ENCODE measurements at places on chromosomes 16 and 17.

DNA sequence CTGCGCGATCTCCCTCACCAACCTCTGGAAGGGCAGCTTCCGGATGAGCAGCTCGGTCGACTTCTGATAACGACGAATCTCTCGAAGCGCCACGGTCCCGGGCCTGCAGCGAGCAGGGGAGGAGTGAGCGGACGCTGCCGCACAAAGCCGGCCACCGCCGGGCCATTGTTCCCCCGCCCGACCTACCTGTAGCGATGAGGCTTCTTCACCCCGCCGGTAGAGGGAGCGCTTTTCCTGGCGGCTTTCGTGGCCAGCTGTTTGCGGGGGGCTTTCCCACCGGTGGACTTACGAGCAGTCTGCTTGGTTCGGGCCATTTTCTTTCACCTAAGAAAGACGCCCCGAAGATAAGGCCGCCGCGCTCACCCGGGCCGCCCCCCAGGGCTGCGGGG, 5.8 kb upstream of the UNK start:
- DNase-seq, result peak; percentile 54

DNA sequence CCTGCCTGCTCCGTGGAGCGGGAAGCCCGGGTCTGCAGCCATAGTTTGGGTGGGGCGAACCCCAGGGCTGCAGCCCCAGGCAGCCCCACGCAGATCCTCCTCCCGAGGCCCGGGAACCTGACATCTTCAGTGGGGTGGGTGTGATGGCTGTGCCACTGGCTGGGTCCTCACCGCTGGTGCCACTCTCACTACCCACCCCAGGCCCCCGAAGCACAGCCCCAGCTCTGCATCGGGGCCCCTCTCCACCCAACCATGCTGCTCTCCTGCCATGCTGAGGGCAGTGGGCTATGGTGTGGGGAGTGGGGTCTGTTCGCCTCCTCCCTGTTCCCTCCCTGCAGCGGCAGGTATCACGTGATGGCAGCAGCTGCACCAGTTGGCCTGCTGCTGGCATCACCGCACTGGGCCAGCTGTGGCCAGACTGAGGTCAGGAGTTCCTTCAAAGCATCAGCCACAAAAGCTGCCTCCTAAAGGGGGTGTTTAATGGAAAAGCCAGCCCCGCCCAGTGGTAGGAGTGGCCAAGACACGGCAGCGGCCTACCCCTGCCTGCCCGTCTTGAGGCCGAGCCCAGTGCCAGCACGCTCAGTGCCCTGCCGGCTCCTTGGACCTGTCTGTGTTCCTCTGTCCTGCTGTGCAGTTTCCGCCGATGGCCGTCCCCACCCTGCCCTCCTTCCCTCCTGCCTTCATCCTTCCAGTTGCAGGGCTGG, 10.8 kb downstream of the KCTD5 start:
- DNase-seq, result no peak

GRCh38 chr16:67996666-67997065, 2.6 kb downstream of the DPEP2 start:
- no peak for DNase-seq

DNA sequence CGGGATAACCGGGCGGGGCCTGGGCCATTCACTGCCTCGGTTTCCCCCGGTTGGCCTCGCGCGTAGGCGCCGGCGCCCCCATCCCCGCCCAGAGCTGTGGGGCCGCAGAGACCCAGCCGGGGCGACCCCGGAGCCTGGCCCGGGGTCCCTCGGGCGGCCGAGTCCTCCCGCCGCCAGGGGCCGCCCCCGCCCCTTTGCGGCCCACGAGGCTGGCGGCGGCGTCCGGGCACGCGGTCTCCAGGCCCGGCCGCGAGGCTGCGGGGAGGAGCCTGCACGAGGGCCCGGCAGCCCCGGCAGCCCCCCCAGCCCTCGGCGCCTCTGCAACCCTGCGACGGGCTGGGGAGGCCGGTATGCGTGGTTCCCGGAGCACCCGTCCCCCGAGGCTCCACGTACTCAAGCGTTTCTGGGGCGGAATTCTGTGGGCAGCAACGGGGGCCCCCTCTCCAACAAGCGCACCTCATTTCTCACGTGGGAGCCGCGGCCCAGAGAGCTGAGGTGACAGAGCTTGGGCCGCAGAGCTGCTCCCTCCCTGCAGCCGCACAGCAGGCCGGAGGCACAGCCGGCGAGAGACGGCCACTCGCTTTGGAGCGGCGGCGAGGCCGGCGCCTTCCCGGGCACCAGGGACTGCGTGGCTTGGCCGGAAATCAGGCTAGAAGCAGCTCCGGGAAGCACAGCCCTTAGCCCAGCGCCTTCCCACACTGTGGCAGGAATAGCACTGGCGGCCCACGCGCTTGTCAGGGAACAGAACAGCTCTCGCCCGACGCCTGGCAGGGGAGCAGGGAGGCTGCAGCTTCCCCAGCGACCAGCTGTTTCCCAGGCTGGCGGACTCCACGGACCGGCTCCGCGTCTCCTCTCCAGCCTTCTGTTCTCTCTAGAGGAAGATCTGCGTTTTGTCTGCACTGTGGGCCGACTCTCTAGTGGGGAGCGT, 867 bp upstream of the LIMD2 start:
- DNase-seq, result no peak

- no peak for DNase-seq
Observed at GRCh38 chr16:88602091-88602490, 31.9 kb downstream of the ZC3H18 start.

DNA sequence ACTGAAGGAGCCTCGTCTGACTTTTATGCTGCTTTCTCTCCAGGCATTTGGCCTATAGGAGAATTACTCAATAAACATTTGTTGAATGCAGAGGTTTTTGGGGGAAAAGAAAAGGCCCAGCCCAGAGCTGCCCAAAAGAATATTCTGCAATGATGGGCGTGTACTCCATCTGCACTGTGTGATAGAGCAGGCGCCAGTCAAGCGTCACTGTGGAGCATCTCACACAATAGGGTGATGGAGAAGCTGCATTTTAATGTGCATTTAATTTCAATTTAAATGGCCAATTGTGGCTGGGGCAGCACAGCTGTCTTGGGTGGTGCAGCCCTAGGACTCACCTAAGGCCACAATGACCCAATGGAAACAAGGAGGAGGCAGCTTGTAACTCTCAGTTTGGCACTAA, 20.6 kb downstream of the GLYR1 start:
- DNase-seq, result no peak

- peak; percentile 20 for DNase-seq
Observed at GRCh38 chr16:84599521-84600202, 18.2 kb downstream of the COTL1 start.

- no peak for DNase-seq
Observed at GRCh38 chr16:4860727-4861342, 13.6 kb downstream of the UBN1 start.

- DNase-seq, result no peak
Observed at GRCh38 chr16:17510567-17510966, 39.8 kb upstream of the XYLT1 start.

DNA sequence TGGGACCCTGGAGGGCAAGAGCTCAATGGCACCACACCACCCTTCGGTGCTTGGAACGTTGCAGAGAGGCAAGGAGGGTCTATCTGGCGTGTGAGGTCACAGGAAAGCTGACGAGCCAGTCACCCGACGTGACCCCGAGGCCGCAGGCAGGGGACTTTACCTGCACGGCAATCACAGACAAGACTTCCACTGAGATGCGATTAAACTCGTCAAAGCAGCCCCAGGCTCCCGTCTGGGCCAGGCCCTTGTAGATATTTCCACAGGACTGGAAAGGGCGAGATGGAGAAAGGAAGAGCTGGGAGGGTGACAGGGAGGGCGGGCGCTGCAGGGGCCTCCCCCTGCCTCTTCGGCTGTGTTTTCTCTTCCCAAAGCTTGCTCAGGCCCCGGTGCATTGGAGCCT, 78.3 kb downstream of the DNAH17 start:
- no peak for DNase-seq

DNA sequence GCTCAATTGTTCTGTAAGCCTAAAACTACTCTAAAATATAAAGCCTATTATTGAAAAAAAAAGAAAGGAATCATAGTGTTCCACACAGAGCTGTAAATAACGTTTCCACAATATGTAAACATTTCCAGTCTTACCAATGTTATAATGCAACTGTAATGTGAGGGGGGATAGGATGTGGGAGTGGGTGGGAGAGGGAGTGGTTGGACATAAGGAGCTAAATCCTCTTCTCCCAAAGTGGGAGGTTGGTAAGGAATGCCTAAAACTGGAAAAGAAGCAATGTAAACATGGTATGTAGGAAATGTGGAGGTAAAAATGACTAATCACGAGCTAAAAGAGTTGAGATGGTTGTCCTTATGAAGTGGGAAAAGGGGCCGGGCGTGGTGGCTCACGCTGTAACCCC, 17.6 kb upstream of the SBK1 start:
- no peak for DNase-seq

GRCh38 chr16:27046958-27047518, 19.7 kb upstream of the C16orf82 start:
- DNase-seq, result no peak

DNA sequence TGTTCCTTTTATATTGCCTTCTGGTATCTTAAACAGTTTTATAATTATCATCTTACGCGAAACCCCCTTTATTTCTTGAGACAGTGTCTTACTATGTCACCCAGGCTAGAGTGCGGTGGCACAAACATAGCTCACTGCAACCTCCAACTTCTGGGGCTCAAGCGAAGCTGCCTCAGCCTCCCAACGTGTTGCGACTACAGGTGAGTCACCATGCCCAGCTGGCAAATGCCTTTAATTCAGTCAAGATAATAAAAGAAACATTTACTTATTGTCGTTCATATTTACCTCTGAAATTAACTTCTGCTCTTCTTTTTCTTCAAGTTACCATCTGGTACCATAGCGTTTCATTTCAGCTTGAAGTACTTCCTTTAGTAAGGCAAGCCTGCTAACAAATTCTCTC, 43.9 kb downstream of the FBXL20 start:
- peak; percentile 22 for DNase-seq

GRCh38 chr16:66972983-66973382, 11.9 kb downstream of the CES3 start:
- DNase-seq, result no peak

DNA sequence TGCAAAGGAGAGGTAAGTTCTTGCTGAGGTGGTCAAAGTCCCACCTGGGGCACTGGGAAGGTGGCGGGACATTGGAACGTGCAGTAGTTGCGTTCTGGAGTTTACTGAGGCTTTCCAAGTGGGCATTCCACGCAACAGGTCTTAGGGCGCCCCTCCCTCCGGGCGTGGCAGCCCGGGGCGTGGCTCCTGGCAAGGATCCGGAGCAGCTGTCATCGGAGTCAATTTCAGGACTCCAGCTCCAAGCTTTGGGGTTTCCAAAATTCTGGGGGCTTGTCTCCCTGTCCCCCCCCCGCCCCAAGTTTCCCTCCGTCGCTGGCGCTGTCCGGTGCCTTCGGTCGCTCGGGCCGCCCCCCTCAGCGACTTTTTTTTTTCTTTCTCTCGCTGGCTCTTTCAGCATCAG, 43.1 kb upstream of the AMZ2 start:
- no peak for DNase-seq

DNA sequence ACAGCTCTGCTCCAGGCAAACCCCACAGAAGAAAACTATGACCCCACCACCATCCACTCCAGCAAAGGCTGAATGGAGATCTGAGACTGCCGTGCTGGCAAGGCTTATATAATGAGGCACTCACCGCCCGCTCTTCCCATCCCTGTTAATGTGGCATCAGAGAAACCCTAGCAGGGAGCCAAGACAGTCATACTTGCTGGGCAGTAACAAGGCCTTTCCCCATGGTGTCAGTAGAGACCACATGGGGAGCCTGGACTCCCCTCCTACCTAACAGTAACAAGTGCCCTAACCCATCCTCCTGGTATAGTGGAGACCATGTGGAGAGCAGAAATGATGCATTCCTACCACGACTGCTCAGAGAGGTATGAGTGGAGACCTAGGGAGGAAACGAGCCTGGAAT, 235.2 kb downstream of the C16orf78 start:
- DNase-seq, result no peak

DNA sequence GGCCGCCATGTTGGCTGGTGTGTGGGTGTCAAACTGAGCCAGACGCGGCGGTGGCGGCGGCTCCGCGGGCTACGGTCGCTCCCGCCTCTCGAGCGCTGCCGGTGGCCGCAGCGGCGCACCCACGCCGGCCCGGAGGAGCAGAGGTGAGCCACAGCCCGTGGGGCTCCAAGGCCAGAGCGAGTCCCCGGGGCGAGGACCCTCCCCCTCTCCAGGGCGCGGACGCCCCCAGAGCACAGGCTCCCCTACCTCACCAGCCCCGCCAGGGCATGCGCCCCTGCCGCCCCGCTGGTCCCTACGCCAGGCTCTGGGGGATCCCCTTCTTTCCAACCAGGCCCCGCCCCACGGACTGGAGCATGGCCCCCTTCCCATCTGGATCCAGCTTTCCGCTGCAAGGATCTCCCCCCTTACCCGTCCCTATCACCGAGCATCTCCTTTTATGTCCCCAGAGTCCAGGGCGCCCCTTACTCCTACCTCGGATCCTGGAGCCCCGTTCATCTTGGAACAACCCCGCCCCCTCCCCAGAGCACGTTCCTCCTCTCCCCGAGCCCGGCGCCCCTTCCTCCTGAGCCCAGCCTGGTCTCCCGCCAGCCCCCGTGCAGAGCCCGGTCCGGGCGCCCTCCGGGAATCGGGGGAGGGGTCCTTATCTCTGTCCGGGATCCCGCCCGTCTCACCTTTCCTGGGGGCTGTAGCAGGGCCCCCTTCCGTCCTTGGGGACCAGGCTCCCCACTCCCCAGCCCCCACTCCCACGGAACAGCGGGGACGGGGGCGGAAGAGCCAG, 412 bp downstream of the EPN2 start:
- no peak for DNase-seq

DNA sequence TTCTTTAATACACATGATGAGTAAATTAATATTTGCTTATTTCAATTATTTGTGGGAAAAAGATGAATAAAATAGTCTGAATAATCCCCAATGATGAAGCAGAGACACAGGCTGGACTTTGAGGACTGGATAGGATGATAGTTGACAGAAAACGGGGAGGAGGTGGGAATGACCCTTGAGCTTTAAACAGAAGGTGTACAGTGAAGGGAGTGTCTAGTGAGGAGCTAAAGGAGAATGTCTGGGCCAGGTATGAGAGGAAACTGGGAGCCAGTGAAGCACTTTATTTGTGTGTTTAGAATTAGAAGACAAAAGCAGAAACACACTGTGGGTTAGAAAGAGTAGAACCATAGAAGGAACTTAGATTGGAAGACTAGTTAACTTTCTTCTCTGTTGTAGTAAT, 230.4 kb upstream of the CA10 start:
- no peak for DNase-seq

DNA sequence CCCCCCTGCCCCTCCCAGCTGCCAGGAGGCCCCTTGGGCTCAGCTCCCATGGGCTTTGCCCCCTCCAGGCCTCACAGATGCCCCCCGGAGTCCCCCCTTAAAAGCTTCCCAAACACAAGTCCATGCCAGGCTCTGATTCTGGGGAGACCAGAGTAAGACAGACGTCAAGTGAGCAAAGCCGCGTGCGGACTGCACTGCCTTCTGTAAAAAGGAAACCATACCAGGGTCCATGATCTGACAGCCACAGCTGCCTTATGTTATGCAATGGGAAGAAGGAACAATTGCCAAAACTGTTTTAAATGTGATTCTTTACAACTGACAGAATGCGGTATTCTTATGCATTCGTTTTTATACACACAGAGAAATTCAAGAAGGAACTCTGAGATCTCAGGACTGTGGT, 17.9 kb upstream of the HEXD start:
- no peak for DNase-seq

GRCh38 chr17:2916461-2916860, 120.2 kb downstream of the RAP1GAP2 start:
- DNase-seq, result no peak

- DNase-seq, result no peak
Observed at GRCh38 chr16:52095471-52095870, 451.5 kb downstream of the TOX3 start.

GRCh38 chr17:2718150-2718938, 6.8 kb upstream of the CLUH start:
- DNase-seq, result peak; percentile 54

Measured in epithelial cell of esophagus (primary cell).